ENCODE measurements at places on chromosomes 3 and 15. TPM values are rescaled to one million over a fixed set of nuclear protein-coding genes. Genes with fewer than 3 reads are reported as not detected.

PIAS1 gene
- total RNA-seq: 25.9 TPM

ZNF710 gene
- total RNA-seq: 10.0 TPM

SLC24A5 gene
- total RNA-seq: not detected

GOLGA6D gene
- 0.12 TPM for total RNA-seq

SST gene
- total RNA-seq: not detected

MOBP gene
- not detected for total RNA-seq

RSRC1 gene
- 37.1 TPM for total RNA-seq

ISL2 gene
- total RNA-seq: 11.6 TPM

DNA sequence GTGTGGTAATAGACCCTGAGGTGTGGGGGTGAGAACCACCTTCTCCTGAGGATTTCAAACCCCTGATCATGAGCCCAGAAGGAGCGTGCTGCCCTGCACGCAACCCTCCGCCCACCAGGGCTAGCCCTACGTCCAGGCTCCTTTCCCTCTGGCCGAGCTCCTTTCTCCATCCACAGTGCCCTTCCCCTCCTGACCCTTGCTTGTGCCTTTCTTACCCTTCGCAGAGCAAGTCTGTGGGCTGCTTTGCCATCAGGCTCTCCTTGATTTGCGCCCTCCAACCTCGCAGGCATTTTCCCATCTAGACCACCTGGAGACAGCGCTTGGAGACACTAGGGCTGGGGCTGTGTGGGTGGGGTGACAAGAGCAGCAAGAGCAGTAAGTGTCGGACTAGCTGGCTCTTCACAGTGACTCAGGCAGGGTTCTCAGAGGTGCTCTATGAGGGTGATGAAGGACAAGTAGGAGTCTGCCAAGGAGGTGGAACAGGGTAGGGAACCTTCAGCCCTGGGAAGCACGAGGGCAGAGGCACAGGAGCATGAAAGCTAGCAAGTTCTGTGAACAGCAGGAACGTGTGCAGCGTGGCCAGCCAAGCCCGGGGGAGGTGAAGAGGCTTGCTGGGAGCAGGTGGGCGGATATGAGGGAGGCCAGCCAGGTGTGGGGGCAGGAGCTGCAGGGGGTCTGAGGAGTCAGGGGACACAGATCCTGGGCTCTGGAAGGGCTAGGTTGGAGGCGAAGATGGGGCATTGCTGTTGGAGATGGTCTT is 2.5 kb upstream of the SLC38A3 start:
- peaks cover 10% of the 10 kb centered on the region for H3K4me1 ChIP-seq
- no peaks in the 10 kb centered on the region for H3K36me3 ChIP-seq

GRCh38 chr3:179750720-179751328 is 98.0 kb downstream of the USP13 start:
- no peak for DNase-seq
- no peak overlapping the region for H3K27ac ChIP-seq
- no peak overlapping the region for H3K4me3 ChIP-seq
- H3K4me1 ChIP-seq: no peaks in the 10 kb centered on the region

DNA sequence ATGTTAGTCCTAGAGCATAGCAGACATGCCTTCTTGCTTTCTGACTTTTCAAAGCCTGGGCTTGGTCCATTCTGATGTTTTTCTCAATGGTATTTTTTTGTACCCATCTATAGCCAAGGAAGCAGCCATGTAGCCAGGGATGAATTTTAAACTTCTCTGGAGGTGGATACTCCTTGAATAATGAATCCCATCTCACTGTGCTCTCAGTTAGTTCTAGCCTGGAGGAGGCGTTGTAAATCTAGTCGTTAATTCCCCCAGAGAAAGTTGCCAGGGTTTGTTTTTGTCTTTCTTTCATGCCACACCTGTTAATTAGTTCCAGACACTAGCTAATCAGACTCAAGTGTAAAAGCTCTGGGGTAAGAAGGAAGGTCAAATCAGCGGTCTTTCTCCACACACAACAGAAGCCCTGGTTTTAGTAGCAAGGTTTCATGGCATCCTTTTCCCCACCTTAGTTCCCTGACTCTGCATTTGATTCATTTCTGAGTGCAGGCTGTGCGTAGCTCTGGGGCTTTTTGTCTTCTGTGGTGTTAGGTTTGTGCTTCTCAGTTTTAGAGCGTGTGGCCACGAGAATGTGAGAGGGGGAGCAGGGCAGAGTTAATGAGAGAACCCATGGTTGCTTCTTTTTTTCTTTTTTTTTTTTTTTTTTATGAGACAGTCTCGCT is 19.7 kb downstream of the PTPRG start:
- H3K27ac ChIP-seq: no peak overlapping the region
- H3K4me1 ChIP-seq: no peaks in the 10 kb centered on the region
- H3K27me3 ChIP-seq: no peaks in the 10 kb centered on the region
- no peak overlapping the region for H3K4me3 ChIP-seq
- H3K36me3 ChIP-seq: no peaks in the 10 kb centered on the region

DNA sequence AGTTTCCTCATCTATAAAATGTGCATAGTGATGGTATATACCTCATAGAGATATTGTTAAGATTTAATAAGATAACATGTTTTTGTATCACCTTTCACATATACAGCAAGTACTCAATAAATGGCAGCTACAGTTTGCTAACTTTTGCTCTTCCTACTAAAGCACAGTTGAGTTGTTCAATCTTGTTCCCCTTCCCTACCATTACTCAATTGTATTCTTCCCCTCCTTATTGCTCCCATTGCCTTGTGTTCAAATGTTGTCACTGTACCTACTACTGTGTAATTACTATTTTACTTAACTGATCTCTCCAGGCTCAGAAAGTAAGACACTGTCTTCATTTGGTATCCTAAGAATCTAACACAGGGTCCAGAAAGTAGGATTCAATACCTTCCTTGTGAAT is 5.5 kb downstream of the CD47 start:
- H3K4me3 ChIP-seq: no peak overlapping the region
- no peaks in the 10 kb centered on the region for H3K27me3 ChIP-seq
- peaks cover 14% of the 10 kb centered on the region for H3K4me1 ChIP-seq
- DNase-seq: no peak
- no peaks in the 10 kb centered on the region for H3K36me3 ChIP-seq

DNA sequence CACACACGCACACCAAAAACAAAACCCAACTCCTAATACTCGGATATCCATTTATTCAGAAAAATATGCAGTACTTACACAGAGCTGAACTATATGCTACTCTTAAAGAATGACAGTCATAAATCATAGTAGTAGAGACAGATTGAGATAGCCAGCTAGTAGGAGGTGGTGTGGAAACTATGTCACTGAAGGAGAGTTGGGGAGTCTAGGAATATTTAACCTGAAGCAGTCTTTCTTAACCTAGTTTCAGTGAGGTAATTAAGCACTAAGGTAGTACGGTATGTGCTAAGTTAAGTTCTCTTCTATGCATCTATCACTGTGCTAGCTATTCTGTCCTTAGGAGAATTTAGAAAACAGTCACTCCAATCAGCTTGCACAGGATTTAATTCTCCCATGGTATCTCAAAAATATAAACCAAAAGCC is 54.2 kb downstream of the ANKRD28 start:
- no peak for DNase-seq
- H3K27ac ChIP-seq: no peak overlapping the region
- H3K4me3 ChIP-seq: no peak overlapping the region
- no peaks in the 10 kb centered on the region for H3K27me3 ChIP-seq

DNA sequence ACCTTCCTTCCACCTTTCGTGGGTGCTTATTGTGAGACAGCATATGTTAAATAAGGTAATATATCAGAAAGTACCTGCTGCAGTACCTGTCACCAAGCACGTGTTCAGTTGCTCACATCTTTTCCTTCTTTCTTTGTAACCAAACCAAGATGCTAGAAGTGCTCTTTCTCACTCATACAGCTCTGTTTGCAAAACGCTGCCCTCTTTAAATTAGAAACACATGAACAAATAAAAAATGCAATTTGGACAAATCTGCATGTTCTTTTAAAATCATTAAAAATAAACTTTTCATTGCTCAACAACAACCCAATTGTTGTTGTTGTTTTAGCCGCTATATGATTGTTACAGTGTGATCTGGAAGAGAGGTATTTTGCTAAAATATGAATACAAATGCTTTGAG is 193.5 kb upstream of the ZBTB20 start:
- no peak overlapping the region for H3K27ac ChIP-seq
- no peak for DNase-seq
- H3K4me1 ChIP-seq: peaks cover 9% of the 10 kb centered on the region
- no peaks in the 10 kb centered on the region for H3K27me3 ChIP-seq
- H3K4me3 ChIP-seq: no peak overlapping the region
- H3K36me3 ChIP-seq: no peaks in the 10 kb centered on the region

DNA sequence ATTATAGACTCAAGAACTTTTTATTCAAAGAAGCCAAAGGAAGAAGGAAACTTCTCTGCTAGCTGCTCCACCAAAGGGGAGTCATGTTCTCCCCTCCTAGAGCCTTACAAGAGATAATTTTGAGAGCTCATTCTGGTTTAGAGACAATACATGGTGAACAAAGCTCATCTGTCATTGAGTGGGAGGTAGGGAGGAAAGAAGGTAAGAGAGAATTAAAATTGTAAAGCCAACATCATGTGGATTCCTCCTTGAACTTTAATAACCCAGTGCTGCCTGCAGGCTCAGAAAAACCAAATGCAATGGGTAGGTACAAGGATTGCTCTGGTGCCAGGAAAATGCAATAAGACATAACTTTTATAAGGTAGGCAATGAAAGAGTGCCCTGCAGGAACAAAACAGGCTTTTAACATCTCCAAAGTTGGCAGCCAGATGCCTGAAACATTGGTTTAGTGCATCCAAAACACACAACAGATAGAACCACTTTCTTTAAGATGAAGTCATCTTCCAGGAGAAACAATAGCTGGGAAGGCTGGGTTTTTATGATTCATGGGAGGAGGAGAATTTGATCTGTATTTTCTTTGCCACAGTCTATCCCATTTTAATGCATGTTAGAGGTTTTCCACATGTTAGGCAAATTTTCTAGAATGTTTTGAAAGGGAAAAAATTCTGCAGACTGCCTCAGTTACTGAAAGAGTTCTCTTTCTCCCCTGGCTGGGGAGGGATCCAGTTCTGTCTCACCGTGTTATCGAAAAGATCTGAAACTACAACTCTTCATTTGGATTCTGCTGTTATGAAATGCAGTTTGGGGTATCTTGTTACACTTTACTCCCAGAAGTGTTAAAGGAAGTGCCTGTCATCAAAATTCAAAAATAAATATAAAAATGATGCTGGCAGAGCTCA is 11.3 kb upstream of the ARHGEF3 start:
- DNase-seq: no peak
- peaks cover 8% of the 10 kb centered on the region for H3K4me1 ChIP-seq
- no peak overlapping the region for H3K4me3 ChIP-seq
- H3K36me3 ChIP-seq: no peaks in the 10 kb centered on the region
- no peaks in the 10 kb centered on the region for H3K27me3 ChIP-seq

- H3K27ac ChIP-seq: no peak overlapping the region
- no peaks in the 10 kb centered on the region for H3K27me3 ChIP-seq
- DNase-seq: no peak
- H3K36me3 ChIP-seq: peaks cover 16% of the 10 kb centered on the region
Observed at GRCh38 chr3:46928282-46928681, 48.3 kb downstream of the CCDC12 start.

DNA sequence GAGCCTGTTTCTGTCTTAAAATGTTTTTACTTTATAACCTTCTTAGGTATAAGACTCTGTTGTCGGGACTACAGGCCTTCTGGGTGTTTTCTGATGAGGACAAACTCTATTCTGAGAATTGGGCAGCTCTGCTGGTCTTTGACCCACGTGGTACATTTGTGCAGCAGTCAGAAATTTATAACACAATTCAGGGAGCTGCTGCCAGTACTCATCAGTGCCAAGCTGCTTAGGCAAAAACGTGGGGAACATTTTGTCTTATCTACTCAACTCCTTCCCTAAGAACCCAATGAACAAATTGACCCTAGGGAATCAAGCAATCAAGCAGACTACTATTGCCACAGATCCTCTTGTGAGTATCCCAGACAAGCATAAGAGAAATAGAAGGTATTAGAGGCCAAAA is 180.7 kb upstream of the PDZRN3 start:
- H3K36me3 ChIP-seq: no peaks in the 10 kb centered on the region
- H3K4me3 ChIP-seq: no peak overlapping the region

- H3K36me3 ChIP-seq: no peaks in the 10 kb centered on the region
- peak overlapping the region; percentile 38 for H3K4me3 ChIP-seq
- H3K27me3 ChIP-seq: no peaks in the 10 kb centered on the region
- H3K27ac ChIP-seq: peak overlapping the region; percentile 12
Observed at GRCh38 chr15:99708563-99708962, 24.7 kb downstream of the LYSMD4 start.

GRCh38 chr3:28595372-28595771 is 246.7 kb upstream of the AZI2 start:
- no peak overlapping the region for H3K27ac ChIP-seq
- H3K36me3 ChIP-seq: no peaks in the 10 kb centered on the region
- no peaks in the 10 kb centered on the region for H3K4me1 ChIP-seq
- H3K27me3 ChIP-seq: peaks cover 8% of the 10 kb centered on the region
- no peak overlapping the region for H3K4me3 ChIP-seq
- no peak for DNase-seq

DNA sequence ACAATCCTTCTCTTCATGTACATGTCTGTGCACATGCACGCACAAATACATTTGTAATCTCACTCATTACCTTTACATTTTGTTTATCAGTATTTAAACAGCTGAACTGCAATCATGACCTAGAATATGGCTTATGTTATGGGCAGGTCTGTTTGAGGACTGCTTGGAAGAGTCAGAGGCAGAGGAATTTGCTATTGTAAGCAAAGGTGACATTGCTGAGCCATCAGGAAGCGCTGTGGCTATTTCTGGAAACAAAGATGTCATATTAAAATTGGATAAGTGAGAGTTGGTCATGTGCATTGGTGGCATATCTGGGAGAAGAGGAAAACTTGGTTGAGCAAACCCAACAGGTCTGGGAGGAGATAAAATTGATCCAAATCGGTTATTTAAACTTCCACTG is 41.6 kb downstream of the USF3 start:
- no peaks in the 10 kb centered on the region for H3K4me1 ChIP-seq
- DNase-seq: no peak
- no peaks in the 10 kb centered on the region for H3K36me3 ChIP-seq

- peaks cover 8% of the 10 kb centered on the region for H3K27me3 ChIP-seq
- H3K4me1 ChIP-seq: no peaks in the 10 kb centered on the region
- H3K4me3 ChIP-seq: no peak overlapping the region
Observed at GRCh38 chr3:185401319-185401955, 38.5 kb downstream of the MAP3K13 start.

GRCh38 chr3:193590088-193590856 is 2.7 kb upstream of the OPA1 start:
- no peak overlapping the region for H3K4me3 ChIP-seq
- H3K4me1 ChIP-seq: peaks cover 18% of the 10 kb centered on the region
- H3K36me3 ChIP-seq: no peaks in the 10 kb centered on the region
- peak; percentile 74 for DNase-seq

GRCh38 chr3:172582712-172583111 is 59.5 kb upstream of the TNFSF10 start:
- H3K4me1 ChIP-seq: no peaks in the 10 kb centered on the region
- no peaks in the 10 kb centered on the region for H3K36me3 ChIP-seq
- no peaks in the 10 kb centered on the region for H3K27me3 ChIP-seq
- no peak for DNase-seq

- no peaks in the 10 kb centered on the region for H3K36me3 ChIP-seq
- no peak overlapping the region for H3K27ac ChIP-seq
- no peak overlapping the region for H3K4me3 ChIP-seq
- no peaks in the 10 kb centered on the region for H3K27me3 ChIP-seq
- no peaks in the 10 kb centered on the region for H3K4me1 ChIP-seq
Observed at GRCh38 chr3:105764378-105765307, 104.2 kb downstream of the CBLB start.

GRCh38 chr3:9810433-9810770 is 340 bp downstream of the TTLL3 start:
- peak overlapping the region; percentile 35 for H3K4me3 ChIP-seq
- H3K36me3 ChIP-seq: peaks cover 13% of the 10 kb centered on the region
